ENCODE measurements at places on chromosomes 16 and 17.
A peak's percentile ranks its signal among the peaks of the same experiment; 100 is the strongest.

DNA sequence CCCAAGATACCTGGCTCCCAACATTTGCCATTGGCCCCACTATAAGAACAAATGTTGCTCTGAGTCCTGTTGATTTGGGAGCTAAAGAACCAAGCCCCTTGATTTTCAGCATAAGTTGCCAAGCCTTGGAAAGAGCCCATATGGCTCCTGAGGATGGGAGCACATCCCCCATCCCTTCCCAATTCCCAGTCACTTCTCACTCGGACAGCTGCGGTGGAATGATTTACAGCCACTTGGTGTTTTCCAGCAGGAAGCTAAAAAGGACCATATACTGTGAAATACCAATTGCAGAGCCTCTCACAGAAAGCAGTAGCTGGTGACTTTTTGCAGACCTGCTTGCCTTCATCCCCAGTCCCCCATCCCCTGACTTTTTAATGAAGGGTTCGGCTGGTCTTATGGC, 524.6 kb downstream of the GRIN2A start:
- DNase-seq: no peak

- DNase-seq: no peak
These were observed 9.1 kb downstream of the FOXJ1 start for GRCh38 chr17:76131692-76132573.

GRCh38 chr17:35359398-35359797, 14.0 kb downstream of the SLFN11 start:
- DNase-seq: no peak

- DNase-seq: peak; percentile 78
These were observed 29.4 kb upstream of the MLKL start for GRCh38 chr16:74729783-74730683.

DNA sequence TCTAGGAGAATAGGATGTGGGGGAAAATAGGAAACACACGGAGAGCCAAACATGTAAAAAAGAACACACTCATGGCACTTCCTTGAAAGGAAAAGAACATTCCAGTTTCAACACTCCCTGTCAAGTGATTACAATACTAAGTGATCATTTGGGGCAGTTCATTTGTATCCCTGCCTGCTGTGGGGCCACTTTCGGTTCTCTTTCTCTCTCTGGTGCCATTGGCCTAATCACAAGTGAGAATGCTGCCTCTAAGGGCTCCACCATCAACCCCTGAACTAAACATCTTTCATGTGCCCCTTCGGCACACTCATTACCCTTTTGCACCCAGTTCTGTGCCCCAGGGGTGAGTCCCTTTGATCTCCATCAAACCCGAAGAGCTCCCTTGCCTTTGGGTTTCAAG, 197.3 kb downstream of the CEP112 start:
- DNase-seq: no peak

GRCh38 chr17:40615068-40615840, 32.4 kb downstream of the SMARCE1 start:
- DNase-seq: peak; percentile 91

DNA sequence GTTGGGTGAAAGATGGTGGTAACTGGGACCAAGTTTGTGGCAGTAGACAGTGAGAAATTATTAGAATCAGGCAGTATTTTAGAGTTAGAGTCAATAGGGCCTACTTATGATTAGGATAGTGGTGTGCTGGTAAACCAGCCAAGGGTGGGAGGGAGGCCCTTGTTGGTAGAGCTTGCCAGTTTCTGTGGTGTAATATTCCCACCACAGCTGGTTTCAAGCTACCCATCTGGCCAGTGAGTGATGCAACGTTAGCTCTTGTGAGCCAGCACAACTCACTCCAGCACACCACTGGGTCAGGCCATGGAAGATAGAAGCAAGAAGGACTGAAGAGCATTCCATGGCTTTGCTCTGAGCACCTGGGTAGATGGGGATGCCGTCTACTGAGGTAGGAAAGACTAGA, 34.9 kb downstream of the GNAO1 start:
- DNase-seq: no peak

- no peak for DNase-seq
These were observed 67.5 kb downstream of the KSR1 start for GRCh38 chr17:27523712-27524111.

GRCh38 chr17:77433385-77434135, 292.8 kb downstream of the SEC14L1 start:
- no peak for DNase-seq

GRCh38 chr17:73342541-73343167, 30.9 kb upstream of the CDC42EP4 start:
- DNase-seq: peak; percentile 65

DNA sequence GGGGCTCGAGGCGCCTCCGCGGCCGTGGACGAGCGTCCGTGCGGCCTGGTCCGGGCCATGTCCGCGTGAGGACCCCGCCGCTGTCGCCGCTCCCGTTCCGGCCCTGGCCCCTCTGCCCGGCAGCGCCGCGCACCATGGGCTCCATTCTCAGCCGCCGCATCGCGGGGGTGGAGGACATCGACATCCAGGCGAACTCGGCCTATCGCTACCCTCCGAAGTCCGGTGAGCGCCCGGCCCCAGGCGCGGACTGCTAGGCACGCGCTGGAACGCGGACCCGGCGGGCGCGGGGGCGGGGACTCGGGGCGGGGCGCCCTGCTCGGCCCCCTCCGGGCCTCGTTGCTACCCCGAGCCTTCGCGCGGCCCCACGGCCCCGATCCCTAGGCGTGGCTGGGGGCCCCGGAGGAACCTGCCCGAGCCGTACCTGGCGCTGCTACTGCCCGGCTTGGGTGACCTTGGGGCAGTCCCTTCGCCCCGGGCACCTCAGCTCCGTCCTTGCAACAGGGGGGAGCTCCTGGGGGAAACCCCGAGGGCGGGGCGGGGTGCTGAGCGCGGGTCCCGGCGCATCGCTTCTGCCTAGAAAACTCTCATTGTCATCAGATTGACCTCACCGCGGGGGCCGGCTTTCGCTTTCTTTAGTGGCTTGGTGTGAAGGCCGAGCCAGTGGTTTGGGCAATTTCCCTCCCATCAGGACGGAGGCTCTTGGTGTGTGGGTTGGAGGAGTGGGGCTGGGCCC, 367 bp downstream of the MGRN1 start:
- no peak for DNase-seq

GRCh38 chr17:64398320-64398719, 7.7 kb upstream of the PECAM1 start:
- no peak for DNase-seq

GRCh38 chr17:33012522-33013033, 20.9 kb downstream of the SPACA3 start:
- DNase-seq: peak; percentile 79

DNA sequence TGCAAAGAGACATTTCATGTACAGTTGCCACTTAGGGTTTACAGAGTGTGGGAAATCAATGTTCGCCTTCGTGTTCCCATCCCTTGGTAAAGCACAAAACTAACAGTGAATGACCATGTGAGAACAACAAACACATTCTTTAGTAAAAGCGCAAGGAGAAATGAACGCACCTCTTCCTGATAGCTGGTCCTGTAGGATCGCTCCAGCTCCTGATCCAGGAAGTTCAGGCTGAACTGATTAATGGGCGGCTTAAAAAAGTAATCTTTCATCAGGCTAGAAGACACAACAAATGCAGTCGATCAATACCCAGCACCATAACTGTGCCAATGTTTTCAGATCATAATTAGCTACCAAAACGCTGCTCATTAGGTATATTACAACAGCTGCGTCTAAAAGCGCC, 108.3 kb upstream of the CREBBP start:
- no peak for DNase-seq

- no peak for DNase-seq
These were observed at the start of gene LYZL6 for GRCh38 chr17:35943537-35943936. Gene LYZL6, minus strand, starts transcription at chr17:35943713. Its CDS starts 4,357 bp downstream, at chr17:35939356.

- no peak for DNase-seq
These were observed 942 bp downstream of the LDAF1 start for GRCh38 chr16:21159281-21159951.

GRCh38 chr17:37191219-37191618, 184.6 kb upstream of the C17orf78 start:
- DNase-seq: no peak

DNA sequence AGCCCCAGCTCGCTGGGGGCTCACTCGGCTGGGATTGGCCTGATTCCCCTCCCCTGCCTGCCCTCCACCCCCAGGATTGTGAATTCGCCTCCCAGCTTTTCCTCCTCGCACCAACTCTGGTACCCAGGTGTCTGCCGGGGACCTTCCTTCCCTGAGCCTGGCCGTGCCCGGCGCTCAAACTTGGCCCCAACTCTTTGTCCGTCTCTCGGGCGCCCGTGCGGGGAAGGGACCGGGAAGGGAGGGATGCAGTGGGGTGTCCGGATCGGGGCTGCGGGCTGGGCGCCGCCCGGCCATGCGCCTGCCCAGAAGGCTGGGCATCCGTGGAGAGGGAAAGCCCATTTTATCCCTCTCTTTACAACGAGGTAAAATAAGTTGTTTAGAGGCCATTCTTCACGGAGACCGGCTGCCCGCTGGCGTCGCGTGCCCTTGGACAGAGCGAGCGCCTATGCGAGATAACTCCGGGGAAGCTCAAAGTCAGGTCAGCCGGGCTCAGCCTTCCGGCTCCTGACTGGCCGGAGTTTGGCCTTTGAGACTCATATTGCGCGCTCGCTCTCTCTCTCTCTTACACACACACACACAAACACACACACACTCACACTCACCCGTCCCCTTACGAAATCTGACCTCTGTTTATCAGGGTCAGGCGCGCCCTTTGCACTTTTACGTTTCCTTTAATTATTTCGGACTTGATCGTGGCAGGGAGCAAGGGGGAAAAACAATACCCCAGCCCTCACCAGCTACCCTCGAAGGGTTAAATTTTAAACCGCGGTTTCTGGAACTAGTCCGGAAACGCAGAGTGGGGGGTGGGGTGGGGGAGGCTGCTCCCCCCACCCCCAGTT, 774 bp upstream of the MAF start:
- DNase-seq: peak; percentile 13

DNA sequence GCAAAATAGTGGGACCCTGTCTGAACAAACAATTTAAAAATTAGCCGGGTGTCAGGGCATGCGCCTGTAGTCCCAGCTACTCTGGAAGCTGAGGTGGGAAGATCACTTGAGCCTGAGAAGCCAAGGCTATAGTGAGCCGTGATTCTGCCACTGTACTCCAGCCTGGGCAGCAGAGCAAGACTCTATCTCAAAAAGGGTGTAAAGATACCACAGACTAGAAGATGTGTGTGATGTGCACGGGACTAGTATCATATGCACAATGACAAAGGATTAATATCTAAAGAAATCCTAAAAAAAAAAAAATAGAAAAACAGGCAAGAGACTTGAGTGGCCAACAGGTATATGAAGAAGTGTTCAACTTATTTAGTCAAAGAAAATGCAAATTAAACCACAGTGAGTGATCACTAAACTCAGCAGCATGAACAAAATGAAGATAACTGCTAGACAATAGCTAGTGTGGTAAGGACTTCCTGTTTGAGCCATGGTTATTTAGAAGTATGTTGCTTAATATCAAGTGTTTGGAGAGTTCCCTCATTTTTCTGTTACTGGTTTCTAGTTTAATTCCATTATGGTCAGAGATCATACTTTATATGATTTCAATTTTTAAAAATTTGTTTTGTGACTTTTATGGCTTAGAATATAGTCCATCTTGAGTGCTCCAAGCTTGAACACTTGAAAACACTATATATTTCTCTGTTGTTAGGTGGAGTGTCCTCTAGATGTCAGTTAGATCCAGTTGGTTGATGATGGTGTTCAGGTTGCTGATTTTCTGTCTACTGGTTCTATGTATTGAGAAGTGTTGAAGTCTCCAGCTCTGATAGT, 14.7 kb upstream of the SLX4 start:
- no peak for DNase-seq

GRCh38 chr17:11296994-11297393, 56.0 kb downstream of the SHISA6 start:
- DNase-seq: peak; percentile 44

GRCh38 chr16:12197812-12198211, 221.3 kb downstream of the SNX29 start:
- DNase-seq: no peak

- peak; percentile 18 for DNase-seq
These were observed 8.6 kb downstream of the CHD9NB start for GRCh38 chr16:53043986-53044601.

- DNase-seq: no peak
These were observed 652 bp downstream of the RPS15A start for GRCh38 chr16:18789515-18789849.

DNA sequence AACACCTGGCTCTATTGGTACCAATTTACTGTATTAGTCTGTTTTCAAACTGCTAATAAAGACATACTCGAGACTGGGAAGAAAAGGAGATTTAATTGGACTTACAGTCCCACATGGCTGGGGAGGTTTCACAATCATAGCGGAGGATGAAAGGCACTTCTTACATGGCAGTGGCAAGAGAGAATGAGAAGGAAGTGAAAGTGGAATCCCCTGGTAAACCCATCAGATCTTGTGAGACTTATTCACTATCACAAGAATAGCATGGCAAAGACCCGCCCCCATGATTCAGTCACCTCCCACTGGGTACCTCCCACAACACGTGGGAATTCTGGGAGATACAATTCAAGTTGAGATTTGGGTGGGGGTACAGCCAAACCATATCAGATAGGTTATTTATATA, 22.6 kb upstream of the GOSR1 start:
- peak; percentile 24 for DNase-seq

DNA sequence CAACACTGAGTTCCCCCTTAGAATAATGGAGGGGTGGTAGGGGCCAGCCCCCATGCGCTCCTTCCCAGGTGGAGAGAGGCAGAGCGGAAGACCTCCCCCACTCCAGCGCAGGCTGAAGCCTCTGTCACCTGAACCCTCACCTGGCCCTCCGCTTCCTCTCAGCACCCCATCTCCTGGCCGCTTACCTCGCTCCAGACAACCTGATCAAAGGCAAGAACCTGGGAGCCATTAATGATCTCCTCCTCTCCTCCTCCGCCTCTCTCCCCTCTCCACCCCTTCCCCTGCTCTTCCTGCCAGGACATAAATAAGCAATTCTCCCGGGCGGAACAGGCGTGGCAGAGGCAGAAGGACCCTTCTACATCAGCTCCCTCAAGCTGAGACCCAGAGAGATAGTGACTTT, 110.2 kb upstream of the LHX1 start:
- DNase-seq: no peak

DNA sequence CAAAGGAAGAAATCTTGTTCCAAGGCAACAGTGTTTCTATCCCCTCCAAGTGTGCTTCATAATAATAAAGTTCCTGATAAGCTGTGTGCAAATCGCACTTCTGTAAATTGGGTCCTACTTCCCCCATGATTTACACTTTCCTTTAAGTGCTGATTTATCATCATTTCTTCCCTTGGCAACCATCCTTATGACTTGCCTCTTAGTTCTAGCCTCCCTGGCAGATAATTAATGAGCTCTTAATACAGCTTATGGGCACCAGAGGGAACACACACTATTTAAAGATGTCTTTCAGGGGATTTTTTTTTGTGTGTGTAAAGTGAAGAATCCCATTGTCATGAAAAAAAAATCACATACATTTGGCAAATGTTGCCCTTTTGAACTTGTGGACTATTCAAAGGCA, 101.6 kb upstream of the MPHOSPH6 start:
- no peak for DNase-seq

DNA sequence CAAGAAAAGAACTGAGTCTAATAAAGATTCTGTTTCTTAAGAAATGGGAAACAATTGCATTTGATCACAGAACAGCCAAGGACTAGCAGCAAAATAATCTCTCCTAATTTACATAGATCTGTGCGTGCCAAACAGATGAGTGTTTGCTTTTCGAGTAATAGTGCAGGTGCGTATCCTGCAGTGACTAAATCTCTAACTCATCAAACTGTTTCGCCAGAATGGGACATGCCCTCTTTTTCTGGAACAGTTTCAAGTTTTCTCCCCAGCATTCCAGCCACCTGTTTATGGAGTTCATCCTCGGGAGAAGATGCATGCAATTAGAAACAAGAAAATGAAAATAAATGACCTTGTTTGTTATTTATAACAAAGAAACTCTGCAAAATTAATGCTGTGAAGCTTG, 5.7 kb upstream of the TOX3 start:
- no peak for DNase-seq

- DNase-seq: peak; percentile 78
These were observed 1.6 kb downstream of the MRM1 start for GRCh38 chr17:36602924-36603384.
